ENCODE measurements at places on chromosomes 12 and 14. TPM values are rescaled to one million over a fixed set of nuclear protein-coding genes. Genes with fewer than 3 reads are reported as not detected.

MGST1 gene
- polyA plus RNA-seq, result 69.9 TPM

CLEC1B gene
- polyA plus RNA-seq, result not detected

GYS2 gene
- polyA plus RNA-seq, result 4.7 TPM

RHEBL1 gene
- polyA plus RNA-seq, result 0.39 TPM

SLC2A14 gene
- polyA plus RNA-seq, result not detected

HNF1A gene
- polyA plus RNA-seq, result 0.06 TPM

NGB gene
- polyA plus RNA-seq, result 0.04 TPM

C14orf132 gene
- polyA plus RNA-seq, result 5.9 TPM
